ENCODE measurements at places on chromosomes 3 and 15.

- no peak for DNase-seq
Measured at GRCh38 chr15:57495554-57496165, 96.0 kb upstream of the MYZAP start.

DNA sequence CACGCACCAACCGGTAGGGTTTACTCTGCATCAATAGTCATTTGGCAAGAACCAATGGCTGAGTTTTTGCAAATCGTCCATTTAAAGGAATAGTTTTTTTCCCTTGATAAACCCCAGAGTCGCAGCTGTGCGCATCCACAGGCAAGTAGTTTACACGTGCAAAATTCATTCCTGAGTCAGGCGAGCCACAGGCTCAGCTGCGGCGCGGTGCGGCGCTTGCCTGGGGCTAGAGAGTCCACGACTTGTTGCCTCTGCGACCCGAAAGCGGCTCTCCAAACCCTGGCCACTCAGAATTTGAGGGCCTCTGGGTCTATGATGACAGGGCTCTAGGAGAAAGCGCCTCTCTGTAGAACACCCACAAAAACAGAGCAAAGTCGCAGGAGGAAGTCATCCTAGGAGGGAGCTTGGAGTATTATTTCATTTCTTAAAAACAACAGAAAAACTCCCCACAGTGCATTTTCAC is 36.7 kb downstream of the ZIC4 start:
- no peak for DNase-seq

- no peak for DNase-seq
Measured at GRCh38 chr15:77676569-77677375, 44.1 kb upstream of the LINGO1 start.

DNA sequence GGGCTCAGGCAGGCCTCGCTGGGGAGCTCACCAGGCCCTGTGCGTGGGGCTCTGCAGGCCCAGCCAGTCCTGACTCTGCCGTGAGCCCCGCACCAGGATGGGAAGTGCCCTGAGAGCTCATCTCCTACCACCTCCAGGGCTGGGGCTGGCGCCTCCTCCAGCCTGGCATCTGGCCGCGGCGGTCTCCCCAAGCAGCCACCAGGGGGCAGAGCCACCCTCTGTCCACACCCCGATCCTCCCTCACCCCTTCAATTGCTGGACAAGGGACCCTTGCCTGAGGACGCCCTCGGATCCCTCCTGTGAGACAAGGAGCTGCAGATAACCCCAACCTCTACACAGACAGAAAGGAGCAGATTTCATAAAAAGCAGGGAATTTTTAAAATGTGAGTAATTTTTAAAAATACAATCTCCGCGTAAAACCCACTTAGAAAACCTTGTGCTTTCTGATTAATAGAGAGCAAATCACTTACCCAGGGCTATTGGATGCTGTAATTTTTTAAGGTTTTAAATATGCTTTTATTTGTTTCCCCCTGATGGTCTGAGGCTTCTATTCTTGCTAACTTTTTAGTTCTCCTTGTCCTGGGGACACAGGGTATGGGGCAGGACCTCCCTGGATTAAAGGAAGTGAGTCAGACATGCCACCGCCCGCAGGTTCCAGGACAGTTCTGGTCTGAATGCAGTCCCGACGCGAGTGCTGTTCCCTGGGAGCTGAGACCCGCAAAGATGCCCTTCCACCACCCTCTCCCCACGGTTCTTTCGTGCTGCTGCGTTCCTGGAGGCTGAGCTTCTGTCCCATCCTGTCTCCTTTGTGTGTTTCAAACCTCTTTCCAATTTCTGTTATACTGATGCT is 52.3 kb upstream of the CHRNA7 start:
- peak; percentile 59 for DNase-seq

GRCh38 chr15:98167722-98168268 is 207.3 kb downstream of the ARRDC4 start:
- DNase-seq: no peak

GRCh38 chr15:29736744-29737020 is 85.6 kb downstream of the TJP1 start:
- DNase-seq: no peak

- DNase-seq: no peak
Measured at GRCh38 chr3:120772081-120772480, 29.5 kb downstream of the GTF2E1 start.

DNA sequence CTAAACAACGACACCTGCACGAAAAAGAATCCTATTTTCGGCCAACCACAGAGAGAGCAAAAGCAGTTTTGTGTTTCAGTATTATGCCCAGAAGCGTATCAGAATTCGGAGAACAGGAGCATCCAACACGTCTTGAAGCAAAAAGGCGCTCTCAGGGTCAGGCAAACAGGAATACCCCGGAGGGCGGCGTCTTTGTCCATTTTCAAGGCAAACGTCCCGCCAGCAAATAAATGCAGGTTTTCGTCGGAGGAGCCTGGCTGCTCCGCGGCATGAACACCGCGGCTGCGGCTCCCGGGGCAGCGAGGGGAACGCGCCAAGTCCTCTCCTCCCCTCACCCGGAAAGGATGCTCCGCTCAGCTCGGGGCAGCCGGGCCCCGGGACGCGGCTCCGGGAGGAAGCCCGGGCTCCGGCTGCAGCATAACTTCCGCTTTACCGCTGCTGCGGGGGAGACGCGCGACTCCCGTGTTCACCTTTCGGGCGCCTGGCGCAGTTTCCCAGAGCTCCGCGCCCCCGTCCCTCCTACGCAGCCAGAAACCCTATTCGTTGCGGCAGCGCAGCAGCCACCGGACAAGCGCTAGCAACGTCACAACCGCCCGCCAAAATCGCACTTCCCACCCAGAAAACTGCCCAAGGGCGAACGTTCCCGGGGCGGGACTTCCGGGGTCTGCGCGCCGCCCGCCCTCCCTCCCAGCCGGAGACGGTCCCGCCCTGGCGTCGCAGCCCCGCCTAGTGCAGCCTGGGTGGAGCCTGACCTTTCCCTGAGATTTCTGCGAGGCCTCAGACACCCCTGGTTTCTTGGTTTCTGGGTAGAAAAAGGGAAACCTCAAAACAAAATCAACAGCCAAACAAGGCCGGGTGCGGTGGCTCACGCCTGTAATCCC is at the start of gene RNF168:
TSS of gene RNF168 (minus strand) at position 573 of the 881 bp plus-strand sequence. CDS start 595 bp downstream, outside the sequence.
- DNase-seq: peak; percentile 93

Data from hippocampal formation (tissue), 2 donors.